ENCODE measurements at places on chromosomes 5 and 9. TPM values are rescaled to one million over a fixed set of nuclear protein-coding genes. Genes with fewer than 3 reads are reported as not detected.

DNA sequence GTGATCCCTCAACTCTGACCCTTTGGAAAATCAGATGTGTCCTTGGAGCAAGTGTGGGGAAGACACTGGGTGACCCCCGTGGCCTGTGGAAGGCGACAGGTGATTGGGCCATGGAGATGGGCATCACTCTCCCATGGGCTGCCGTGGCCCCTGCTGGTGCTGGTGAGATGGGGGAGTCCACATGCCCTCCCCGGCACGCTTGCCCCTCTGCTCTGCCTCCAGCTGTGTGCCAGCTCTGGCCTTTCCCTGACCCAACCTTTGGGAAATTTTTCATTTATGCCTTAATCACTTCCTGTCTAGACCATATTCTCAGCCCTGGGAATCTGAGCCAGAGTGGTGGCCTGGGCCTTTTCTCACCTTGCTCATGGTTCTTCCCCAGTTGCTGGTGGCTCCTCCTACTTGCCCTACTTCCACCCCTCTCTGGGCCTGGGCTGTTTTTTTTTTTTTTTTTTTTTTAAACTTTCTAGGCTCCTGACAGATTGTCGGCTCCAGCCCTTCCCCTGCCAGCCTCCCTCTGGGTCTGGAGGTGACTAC is 56.6 kb downstream of the RGS3 start:
- DNase-seq = peak; percentile 71

- DNase-seq = no peak
Observed at GRCh38 chr9:87255431-87256155, 242.1 kb upstream of the DAPK1 start.

HDAC3 gene
- 55.2 TPM for total RNA-seq

SLC6A18 gene
- not detected for total RNA-seq

HAPLN1 gene
- 0.07 TPM for total RNA-seq

- DNase-seq = no peak
Observed at GRCh38 chr5:145903113-145903512, 30.3 kb upstream of the GRXCR2 start.

Measured in epithelial cell of proximal tubule (primary cell).